ENCODE measurements at places on chromosomes 11 and 22.

DNA sequence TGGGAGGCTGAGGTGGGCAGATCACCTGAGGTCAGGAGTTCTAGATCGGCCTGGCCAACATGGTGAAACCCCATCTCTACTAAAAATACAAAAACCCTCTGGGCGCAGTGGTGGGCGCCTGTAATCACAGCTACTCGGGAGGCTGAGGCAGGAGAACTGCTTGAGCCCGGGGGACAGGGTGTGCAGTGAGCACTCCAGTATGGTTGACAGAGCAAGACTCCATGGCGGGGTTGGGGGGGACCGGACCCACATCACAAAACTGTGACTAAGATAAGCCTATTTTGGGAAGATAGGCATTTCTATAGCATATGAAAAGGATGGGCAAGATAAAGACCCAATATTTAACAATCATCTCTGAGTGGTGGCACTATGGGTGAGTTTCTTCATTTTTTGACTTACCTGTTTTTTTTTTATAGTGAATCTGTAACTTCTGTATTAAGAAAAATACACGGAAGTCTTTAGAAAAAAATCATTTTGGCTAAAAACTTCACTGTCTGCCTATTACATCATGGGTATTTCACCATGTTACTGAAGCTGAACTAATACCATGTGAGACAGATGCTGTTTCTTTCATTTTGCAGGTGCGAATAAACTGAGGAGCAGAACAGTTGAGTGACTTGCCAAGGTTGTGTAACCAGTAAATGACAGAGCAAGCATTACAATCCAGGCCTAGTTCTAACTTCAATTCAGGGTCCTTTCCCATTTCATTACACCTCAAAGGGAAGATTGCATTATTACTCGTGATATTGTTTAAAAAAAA, 2.5 kb downstream of the CELF1 start:
- DNase-seq = no peak

DNA sequence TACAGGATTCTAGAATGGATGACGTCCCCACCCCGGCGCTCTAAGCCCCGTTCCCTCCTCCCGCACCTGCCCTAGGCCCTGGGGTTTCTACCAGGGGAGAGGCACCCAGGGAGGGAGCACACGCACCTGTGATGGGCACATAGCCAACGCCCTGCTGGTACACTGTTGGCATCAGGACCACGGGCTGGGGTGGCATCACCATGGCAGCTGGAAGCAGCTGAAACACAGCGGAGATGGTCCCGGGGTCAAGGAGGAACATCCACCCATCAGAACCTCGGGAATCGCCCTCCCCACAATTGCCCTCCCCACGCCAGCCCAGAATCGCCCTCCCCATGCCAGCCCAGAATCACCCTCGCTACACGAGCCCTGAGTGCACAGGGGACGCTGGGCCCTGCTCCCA, 23.6 kb downstream of the TOLLIP start:
- DNase-seq = no peak

- no peak for DNase-seq
These were observed 5.8 kb downstream of the DEPDC7 start for GRCh38 chr11:33021501-33021900.

- DNase-seq = no peak
These were observed 60.0 kb downstream of the PKNOX2 start for GRCh38 chr11:125224391-125225021.

DNA sequence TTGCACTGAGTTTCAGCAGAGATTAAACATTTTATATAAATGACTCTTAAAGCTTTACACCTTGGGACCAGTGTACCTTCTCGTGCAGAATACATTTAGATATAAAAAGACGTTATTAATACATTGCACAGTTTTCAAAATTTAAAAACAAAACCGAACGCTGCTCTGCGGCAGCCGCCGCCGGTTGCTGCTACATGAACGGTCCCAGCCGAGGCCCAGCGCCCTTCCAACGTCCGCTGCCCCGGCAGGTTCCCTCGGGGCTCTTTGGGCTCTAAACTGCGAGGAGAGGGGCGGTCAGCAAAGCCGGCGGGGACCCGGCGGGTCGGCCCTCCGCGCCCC, 2.0 kb downstream of the CDKN1C start:
- no peak for DNase-seq

DNA sequence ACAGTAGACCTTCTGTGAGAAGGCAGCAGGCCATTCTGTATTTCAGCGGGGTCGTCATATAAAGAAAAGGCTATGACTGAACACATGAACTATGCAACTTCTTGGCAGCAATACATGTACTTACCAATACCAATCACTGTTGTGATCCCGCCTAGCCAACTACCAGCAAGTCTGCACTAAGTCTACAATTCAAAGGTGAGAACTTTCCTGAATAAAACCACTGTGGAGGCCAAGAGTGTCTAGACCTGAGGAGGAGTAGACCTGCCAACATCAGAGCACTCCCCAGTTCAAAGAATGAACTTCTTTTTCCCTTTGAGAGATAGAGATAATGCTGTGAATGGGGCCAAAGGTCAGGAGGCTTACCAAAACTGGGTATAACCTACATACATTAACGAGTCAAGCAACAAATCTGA, 108.2 kb downstream of the SIK3 start:
- DNase-seq = no peak

GRCh38 chr11:96168623-96169022, 174.4 kb downstream of the MAML2 start:
- DNase-seq = no peak

- DNase-seq = no peak
These were observed 9.3 kb downstream of the SLC37A2 start for GRCh38 chr11:125072218-125072960.

GRCh38 chr11:8061555-8062428, 19.2 kb upstream of the TUB start:
- no peak for DNase-seq

GRCh38 chr11:69048031-69048693, 570 bp upstream of the TPCN2 start:
- no peak for DNase-seq

DNA sequence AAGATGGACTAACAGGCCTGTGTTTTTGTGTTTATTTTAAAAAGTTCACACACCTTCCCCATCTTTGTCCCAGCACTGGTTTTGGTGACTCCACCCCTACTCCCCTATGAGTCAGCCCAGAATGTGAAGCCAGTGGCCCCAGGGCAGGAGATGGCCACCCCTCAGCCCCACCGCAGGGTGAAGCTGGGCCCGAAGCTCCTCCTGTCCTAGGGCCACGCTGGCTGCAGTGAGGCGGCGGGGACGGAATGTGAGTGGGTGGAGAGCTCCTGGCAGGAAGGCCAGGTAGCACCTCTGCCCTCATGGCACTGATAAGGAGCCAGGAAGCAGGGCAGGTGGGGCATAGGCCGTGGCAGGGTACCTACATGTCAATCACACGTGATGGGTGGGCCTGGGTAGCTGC, 39.9 kb downstream of the SGSM3 start:
- DNase-seq = no peak

DNA sequence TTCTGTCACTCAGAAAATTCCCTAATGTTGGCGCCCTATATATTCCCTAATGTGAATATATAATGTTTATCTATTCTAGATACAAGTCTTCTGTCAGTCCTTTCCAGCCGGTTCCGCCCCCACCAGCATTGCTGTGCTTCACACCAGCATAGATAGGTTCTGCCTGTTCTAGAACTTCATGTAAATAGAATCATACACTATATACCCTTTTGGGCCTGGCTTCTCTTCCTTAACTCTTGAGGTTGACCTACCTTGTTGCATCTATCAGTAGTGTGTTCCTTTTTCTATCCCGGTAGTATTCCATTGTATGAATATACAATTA, 34.6 kb downstream of the OTOG start:
- DNase-seq = no peak

- no peak for DNase-seq
These were observed 564.1 kb downstream of the CNTN5 start for GRCh38 chr11:99584830-99585229.

DNA sequence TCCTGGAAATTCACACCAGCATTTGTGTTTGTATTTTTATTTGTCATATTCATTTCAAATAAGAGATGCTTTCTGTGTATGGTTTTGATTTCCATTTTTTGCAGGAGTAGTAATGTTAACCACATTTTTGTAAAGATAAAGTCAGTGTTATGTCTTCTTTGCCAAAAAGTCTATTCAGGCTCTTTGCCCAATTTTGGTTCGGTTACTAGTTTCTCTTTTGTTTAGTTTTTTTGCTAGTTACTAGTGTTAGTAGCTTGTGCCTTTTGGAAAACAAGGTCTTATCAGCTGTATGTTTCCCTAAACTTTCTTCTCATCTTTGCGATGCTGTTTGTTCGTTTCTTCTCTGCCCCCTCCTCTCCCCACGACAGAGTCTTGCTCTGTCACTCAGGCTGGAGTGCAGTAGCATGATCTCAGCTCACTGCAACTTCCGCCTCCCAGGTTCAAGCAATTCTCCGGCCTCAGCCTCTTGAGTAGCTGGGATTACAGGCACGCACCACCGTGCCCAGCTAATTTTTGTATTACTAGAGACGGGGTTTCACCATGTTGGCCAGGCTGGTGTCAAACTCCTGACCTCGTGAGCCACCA, 112.3 kb upstream of the GRK3 start:
- no peak for DNase-seq

- DNase-seq = no peak
These were observed 5.6 kb downstream of the CSTPP1 start for GRCh38 chr11:46942172-46942571.

DNA sequence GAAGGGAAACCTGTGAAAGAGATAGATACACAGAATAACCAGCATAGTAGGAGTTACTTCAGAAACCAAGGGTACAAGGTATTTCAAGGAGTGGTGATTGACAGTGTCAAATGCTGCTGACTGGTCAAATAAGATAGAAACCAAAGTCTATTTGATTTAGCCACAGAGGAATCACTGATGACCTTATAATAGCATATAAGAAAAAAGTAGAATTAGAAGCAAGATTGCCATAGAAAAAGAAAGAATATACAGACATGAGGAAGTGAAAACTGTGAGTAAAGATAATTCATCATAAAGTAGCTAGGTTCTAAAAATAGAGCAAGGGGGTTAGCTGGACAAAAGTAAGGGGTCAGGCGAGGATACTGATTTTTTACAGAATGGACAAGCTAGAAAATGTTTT, 14.2 kb downstream of the ZBTB44 start:
- no peak for DNase-seq

GRCh38 chr22:46295277-46295971, 1.2 kb upstream of the GTSE1 start:
- no peak for DNase-seq

GRCh38 chr11:17161515-17161914, 46.3 kb downstream of the PIK3C2A start:
- no peak for DNase-seq

Data from activated T-helper 1 cell treated with anti-CD3 and anti-CD28 coated beads, Interleukin-2, amount 50 U/mL, for 16 hours (primary cell).